ENCODE measurements at places on chromosomes 2 and 18. TPM values are rescaled to one million over a fixed set of nuclear protein-coding genes. Genes with fewer than 3 reads are reported as not detected.

The RAB12 gene
- 42.0 TPM for total RNA-seq

GRCh38 chr18:4264347-4264791 lies 190.7 kb downstream of the DLGAP1 start:
- DNase-seq: no peak

DNA sequence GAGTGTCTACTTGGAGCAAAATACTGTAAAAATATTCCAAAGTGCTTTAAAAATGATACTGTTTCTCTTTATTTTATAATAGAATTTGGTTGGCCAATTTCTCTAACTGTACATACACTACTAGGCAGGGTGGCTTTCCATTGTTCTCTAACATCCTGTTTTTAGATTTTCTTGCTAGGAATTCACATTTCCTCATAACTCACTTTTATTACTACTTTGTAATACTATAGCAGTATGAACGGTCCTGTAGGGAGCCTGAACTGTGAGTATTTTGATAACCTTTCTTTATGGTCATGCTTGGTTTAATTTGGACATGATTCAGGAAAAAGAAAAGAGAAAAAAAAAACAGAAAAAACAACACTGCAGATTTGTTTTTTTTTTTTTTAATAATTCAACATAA lies 37.8 kb downstream of the GCG start:
- DNase-seq: peak; percentile 94

The CHRNG gene
- total RNA-seq: not detected

DNA sequence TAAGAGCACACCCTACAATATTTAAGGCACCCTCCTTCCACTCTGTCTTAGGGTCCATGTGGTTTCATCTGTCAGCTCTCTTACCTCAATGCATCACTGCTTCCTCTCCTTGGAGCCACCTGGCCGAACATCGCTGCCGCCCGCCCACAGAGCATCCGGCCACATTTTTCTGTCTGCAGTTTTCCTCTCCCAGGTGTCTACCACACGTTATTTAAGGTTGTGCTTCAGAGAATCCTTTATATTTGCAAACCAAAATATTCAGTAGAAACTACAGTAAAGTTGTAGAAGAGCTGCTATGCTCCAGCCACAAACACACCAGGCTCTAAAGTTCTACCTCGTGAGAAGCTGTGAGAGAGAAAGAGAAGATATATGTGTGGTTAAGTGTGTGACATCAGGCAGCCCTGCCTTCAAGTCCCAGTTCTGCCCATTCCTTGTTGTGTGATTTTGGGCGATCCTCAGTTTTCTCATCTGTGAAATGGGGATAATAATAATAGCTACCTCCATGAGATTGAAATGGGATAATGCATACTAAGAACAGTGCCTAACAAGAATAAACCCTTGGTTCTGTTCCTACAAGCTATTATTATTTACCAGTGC lies 4.9 kb upstream of the STK17B start:
- DNase-seq: no peak

The NYAP2 gene
- not detected for total RNA-seq

DNA sequence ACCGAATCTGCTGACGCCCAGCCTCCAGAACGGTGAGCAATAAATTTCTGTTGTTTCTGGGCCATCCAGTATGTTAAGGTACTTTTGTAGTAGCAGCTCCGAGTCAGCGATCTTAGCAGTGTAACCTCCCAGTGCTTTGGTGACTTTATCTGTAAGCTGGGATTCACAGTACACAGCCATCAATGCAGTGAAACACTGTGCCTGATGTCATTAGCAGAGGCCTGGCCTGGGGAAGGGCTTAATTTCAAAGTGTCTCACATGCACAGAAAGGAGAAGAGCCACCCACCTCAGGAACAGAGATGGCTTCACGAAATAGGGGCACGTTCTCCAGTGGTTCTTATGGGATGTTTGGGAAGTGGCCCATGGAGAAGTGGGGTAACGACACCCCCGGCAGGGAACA lies 281.2 kb downstream of the PHLPP1 start:
- no peak for DNase-seq

GRCh38 chr18:23142251-23142929 lies 7.1 kb downstream of the CABLES1 start:
- DNase-seq: no peak

The STARD6 gene
- total RNA-seq: not detected

- DNase-seq: peak; percentile 29
These were observed 6.4 kb downstream of the TGFBRAP1 start for GRCh38 chr2:105323111-105323510.

- DNase-seq: no peak
These were observed 377.8 kb upstream of the DDX18 start for GRCh38 chr2:117436697-117437096.

The PDE11A gene
- 0.51 TPM for total RNA-seq

The SERPINB3 gene
- not detected for total RNA-seq

The RBKS gene
- 0.74 TPM for total RNA-seq

GRCh38 chr2:180662521-180662920 lies 317.9 kb upstream of the UBE2E3 start:
- no peak for DNase-seq

GRCh38 chr18:23838801-23839366 lies 149.6 kb downstream of the LAMA3 start:
- DNase-seq: peak; percentile 37

The MAP3K19 gene
- not detected for total RNA-seq

DNA sequence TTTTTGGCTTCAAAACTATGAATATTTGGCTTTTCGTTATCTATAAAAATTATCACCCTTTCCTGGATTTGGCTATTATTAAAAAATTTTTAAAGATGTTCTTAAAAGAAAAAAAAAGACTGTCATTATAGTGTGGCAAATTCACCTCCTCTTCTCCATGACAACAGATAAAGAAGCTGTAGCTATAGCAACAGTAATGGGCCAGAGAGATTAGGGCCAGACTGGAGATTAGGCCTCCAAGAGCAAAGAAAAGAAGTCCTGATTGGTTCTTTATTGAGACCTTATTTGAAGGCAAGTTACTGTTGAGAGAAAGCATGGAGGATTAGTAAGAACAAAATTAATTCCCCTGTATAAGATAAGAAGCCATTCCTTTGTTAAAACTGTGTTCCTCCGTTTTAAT lies 812.5 kb downstream of the DCC start:
- no peak for DNase-seq

DNA sequence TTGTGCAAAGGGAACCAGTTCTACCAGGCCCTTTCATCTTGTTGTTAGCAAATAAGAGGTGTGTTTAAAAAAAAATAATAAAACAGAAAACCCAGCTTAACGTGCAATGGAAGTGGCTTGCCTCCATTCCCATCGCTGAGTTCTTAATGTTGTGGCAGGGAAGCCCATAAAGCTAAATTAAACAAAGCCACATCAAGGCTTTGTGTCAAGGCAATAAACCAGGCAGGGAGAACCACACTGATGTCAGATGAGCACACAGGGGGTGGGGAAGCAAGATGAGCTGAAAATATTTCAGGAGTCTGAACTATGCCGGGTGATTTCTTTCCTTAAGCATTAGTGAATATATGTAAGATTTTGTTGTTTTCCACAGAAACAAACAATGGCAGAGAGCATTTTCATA lies 73.5 kb downstream of the PHLPP1 start:
- no peak for DNase-seq

The TUBA4B gene
- not detected for total RNA-seq
